NT2/D1 (cell line): ENCODE measurements at places on chromosomes 1 and 21.
A peak's percentile ranks its signal among the peaks of the same experiment; 100 is the strongest.

DNA sequence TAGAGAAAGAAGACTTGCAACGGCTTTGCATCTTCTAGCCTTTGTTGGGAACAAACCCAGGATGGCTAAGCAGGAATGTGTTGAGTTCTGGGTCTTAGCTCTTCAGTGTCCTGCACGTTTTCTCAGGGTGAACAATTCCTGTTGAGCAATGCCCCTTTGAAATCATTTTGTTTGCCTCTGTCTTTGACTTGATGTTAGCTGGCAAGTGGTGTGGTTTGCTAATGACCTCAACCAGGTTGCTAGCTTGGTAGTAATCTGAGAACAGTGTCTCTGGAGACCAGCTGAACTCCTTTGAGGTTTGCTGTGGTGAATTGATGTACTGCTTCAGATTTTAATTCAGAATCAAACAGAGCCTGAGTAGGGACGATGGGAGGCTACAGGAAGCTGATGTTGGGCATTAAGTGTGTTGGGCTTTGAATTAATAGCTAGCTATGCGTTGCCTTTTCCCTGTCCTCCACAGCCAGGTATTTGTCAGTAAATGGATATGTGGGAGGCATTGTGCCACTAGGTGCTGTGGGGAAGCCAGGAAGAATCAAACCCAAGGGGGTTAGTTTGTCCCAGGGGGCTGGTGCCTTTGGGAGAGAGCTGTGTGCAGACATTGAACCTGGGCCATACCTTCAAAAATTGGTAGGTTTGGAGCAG, 23.3 kb upstream of the SRSF10 start:
- DNase-seq, result peak; percentile 97

DNA sequence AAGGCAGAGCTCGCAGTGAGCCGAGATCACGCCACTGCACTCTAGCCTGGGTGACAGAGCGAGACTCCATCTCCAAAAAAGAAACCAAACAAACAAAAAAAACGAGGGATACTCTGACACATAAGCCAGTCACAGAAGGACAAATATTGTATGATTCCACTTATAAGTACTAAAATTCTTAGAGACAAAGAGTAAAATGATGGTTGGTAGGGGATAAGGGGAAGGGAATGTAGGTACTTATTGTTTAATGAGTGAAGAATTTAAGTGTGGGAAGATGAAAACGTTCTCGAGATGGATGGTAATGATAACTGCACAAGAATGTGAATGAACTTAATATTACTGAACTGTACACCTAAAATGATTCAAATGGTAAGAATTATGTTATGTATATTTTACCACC, 66.7 kb upstream of the GUCA2A start:
- no peak for DNase-seq

DNA sequence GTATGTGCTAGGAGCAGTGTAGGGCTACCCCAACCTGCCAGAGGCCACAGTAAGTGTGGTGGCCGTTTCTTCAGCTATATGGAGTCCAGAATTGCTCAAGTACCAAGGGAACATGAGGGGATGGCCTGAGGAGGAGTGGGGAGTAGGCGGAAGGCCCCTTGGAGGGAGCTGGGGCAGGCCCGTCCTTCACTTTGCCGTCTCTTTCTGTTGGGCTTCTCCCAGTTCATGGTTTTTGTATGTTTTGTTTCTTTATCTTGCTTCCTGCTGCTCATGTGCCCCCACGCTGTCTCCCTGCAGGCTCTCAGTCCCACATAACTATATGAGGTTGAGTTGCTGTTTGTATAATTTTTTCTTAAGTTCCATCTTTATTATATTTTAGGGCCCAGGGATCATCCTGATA, 5.9 kb upstream of the DPH2 start:
- no peak for DNase-seq

DNA sequence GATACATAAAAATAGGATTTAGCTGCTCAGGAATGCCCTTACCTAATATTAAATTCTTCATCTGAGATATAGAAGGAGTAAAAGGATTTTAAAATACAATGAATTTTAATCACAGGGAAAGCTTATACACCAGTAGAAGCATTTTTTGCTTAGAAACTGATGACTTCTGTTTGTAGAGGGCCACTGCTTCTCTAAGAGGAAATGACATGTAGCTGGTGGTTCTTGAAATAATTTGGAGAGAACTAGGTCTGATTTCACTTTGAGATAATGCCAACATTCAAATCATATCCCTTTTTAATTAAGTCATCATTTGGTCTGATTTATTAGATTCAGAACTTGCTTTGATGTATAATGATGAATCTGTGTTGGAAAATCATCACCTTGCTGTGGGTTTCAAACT, 166.6 kb upstream of the SGIP1 start:
- DNase-seq, result no peak

DNA sequence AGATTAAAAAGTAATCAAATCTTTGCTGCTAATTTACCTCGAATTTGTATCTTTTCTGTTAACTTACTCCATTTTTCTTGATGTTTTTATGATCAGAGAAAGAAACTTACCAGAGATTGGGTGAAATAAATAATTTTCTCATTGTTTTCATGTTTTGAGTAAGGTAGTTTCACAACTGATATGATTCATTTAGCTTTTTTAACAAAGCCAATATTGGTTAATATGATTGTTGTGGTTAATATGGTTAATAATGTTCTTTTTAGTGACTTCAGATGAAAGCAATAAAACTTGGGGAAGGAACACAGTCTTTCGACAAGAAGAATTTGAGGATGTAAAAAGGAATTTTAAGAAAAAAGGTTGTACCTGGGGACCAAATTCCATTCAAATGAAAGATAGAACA, 48.1 kb downstream of the MAP3K21 start:
- no peak for DNase-seq

DNA sequence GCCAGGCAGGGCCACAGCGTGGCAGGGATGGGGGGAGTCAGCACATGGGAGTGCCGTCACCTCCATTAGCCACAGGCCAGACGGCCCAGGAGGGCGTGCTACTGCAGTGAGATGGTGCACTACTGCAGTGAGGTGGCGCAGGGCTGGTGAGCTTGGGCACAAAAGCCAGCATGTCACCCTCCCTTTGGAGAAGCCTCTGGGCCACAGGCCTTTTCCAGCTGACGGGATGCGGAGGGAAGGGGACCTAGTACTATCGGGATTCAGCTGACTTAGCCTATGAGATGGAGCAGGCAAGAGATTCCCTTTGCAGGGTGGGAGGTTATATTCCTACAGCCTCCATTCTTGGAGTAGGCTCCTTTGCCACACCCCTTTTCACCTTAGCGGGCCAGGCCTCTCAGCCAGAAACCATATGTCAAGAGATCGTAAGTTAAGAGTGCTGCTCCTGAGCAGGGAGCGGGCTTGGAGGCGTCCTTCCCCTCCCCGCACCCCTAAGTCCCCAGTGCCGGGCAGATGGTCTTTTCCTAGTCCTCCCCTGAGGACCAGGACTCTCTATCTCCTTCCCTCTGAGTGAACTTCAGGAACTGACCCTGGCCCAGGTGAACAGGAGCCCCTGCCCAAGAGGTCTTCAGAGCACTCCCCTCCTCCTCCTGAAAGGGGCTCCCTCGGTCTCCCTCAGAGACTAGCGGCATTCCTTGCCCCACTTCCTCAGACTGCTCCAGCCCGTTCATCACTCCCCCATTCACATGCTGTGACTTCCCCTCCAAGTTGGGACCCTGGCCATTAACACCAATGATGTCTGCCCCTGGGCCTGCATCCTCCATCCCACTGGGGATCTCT, 8.2 kb downstream of the NES start:
- DNase-seq, result no peak

DNA sequence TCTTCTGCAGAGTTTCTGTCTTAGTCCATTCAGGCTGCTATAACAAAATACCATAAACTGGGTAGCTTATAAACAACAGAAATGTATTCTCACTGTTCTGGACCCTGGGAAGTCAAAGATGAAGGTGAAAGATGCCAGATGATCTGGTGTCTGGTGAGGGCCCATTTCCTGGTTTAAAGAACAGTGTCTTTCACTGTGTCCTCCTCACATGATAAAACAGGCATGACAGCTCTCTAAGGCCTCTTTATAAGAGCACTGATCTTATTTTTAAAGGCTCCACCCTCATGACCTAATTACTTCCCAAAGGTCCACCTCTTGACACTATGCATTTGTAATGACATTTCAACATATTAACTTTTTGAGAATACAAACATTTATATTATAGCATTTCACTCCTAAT, 250.2 kb upstream of the ZRANB2 start:
- no peak for DNase-seq
